ENCODE measurements at places on chromosomes 5 and 9. TPM values are rescaled to one million over a fixed set of nuclear protein-coding genes. Genes with fewer than 3 reads are reported as not detected.
A peak's percentile ranks its signal among the peaks of the same experiment; 100 is the strongest.

DNA sequence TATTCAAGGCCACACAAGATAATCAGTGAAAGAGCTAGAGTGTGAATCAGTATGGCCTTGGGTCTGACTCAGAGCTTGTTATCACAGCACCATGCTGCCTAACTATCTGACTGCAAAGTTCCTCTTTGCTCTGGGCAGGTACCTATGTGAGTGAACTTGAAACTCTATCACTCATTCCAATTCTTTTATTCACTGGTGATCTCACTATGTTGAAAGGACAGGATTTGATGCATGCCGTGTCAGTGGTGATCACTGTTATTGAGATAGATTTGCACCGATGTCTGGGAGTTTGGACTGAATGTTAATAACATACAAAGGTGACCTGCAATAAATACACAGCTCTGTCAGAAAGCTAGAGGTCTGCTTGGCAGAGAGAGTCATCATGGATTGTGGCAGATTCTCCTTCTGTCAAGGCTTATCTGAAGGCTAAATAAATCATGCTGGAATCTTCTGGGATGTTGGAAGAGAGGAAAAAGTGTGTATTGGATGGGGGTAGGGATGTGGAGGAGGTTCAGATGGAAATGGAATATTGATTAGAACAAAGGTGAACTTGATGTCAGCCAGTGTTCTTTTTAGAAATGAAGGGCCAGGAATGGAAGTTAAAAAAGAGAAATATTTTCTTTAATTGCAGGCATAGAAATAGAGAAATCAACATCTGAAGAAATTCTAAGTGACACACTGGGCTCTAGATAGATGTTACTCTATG lies 91.8 kb upstream of the TNC start:
- H3K27ac ChIP-seq: peak overlapping the region; percentile 51
- peak; percentile 45 for DNase-seq
- H3K4me1 ChIP-seq: peaks cover 10% of the 10 kb centered on the region
- H3K4me3 ChIP-seq: no peak overlapping the region
- no peaks in the 10 kb centered on the region for H3K27me3 ChIP-seq
- H3K36me3 ChIP-seq: no peaks in the 10 kb centered on the region

GRCh38 chr5:6674421-6674820 lies 38.8 kb upstream of the TENT4A start:
- H3K27ac ChIP-seq: no peak overlapping the region
- no peaks in the 10 kb centered on the region for H3K27me3 ChIP-seq
- H3K4me1 ChIP-seq: no peaks in the 10 kb centered on the region
- no peak for DNase-seq
- H3K36me3 ChIP-seq: no peaks in the 10 kb centered on the region

DNA sequence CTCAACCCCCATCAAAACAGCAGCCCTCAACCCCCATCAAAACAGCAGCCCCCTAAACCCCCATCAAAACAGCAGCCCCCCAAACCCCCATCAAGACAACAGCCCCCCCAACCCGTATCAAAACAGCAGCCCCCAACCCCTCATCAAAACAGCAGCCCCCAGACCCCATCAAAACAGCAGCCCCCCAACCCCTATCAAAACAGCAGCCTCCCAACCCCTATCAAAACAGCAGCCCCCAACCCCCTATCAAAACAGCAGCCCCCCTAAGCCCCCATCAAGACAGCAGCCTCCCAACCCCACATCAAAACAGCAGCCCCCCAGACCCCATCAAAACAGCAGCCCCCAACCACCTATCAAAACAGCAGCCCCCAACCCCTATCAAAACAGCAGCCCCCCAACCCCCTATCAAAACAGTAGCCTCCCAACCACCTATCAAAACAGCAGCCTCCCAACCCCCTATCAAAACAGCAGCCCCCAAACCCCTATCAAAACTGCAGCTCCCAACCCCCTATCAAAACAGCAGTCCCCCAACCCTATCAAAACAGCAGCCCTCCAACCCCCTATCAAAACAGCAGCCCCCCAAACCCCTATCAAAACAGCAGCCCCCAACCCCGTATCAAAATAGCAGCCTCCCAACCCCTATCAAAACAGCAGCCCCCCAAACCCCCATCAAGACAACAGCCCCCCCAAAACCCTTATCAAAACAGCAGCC lies 1.2 kb downstream of the TPPP start:
- no peak overlapping the region for H3K4me3 ChIP-seq
- no peak for DNase-seq
- H3K27ac ChIP-seq: no peak overlapping the region
- no peaks in the 10 kb centered on the region for H3K27me3 ChIP-seq
- H3K36me3 ChIP-seq: no peaks in the 10 kb centered on the region
- H3K4me1 ChIP-seq: no peaks in the 10 kb centered on the region

PCDHB5 gene
- 7.0 TPM for total RNA-seq

GRM6 gene
- not detected for total RNA-seq

All from hepatocyte (in vitro differentiated cells).